ENCODE measurements at places on chromosomes 5 and 9.

- DNase-seq: no peak
Observed at GRCh38 chr9:134835448-134835847, 45.2 kb upstream of the FCN2 start.

DNA sequence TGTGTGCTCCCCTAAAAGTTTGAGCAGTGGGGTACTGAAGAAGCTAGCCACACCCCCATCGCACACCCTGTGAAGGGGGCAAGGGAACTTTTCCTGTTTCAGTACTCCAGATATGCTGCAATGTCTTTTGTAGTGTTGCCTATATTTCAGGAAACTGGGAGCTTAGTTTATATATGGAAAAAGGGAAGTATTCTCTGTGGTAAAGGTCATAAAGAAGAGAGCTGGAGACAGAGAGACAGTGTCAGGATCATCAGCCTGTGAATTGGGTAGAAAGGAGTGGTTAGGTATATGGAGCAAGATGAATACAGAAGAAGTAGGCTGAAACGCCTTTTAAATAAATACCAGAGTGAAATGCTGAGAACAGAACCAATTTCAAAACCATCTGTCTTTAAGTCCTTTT lies 82.2 kb upstream of the C9orf72 start:
- no peak for DNase-seq

DNA sequence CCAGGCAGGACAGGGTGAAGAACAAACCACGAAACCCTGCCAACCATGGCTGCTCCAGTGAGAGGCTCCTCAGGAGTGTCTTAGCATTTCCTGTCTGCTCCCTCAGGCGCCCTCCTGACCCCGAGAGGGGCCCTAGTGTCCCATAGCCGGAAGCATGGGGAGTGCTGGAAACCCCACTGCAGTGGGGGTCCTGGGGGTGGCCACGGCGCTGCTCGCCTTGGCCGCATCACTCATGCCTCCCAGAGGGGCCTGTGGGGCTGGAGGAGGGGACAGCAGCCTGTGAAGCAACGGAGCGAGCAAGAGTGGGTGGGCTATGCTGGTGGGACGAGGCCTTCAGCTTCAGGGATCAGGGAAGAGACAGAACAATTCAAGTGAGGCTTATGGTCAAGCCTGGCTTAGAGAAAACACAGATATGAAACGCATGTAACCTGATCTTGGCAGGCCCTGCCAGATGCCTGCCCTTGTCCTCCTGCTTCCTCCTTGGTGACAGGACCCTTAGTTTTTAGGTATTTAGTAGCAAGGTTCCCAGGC lies 219.1 kb downstream of the FANCC start:
- DNase-seq: no peak

- DNase-seq: no peak
Observed at GRCh38 chr5:141785711-141786110, 92.5 kb downstream of the PCDH1 start.

DNA sequence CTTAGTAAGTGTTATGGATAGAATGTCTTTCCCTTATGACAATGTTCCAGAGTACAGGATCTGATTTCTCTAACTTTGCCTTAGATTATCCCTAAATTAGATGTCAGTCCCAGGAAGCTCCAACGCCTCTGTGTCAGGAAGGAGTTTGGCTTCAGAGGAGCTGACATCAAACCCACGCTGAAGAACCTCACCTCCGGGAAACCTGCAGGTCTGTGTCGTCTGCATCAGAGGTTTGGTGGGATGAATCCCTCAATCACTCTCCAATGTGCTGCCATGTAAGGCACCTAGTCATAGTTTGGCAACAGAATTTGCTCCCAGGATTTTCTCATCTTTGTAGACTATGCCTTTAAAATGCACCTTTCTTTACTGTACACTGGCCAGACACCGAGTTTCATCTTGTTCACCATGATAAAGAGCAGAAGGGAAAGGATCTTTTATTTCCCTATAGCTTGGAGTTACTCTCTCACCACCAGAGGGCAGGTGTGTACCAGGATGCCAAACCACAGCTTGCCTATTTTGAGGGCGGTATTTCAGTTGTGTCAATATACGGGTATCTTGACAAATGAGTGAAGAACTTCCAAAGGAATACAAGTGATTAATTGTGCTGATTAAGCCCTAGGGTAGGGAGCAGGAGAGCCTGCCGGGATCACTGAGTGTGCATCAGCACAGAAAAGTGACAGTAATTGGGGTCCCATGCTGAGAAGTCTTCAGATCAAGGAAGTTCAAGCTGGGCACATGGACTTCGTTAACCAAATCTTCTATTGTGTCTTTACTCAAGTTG lies 23.4 kb downstream of the MINAR2 start:
- DNase-seq: peak; percentile 14

- no peak for DNase-seq
Observed at GRCh38 chr5:150441813-150442698, 7.5 kb downstream of the RPS14 start.

DNA sequence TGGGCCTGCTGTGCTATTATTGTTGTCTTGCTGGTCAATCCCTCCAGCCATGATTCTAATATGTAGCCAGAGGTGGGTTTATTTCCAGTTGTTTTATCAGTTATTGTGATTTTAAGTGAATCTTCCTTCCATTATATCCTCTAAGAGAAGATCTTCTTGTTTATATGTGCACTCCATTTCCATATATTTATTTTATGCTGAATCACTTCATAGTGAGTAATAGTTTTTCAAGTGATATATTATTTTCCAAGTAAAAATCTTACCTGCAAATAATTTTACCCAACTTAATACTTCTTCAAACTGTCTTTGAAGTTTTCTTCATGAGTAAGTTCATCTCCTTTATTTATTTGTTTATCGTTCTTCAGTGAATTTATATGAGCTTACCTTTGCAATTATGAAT lies 13.5 kb upstream of the GPR150 start:
- DNase-seq: no peak

All from COR-L47 (cell line).